ENCODE measurements at places on chromosomes 16 and 17. TPM values are rescaled to one million over a fixed set of nuclear protein-coding genes. Genes with fewer than 3 reads are reported as not detected.

Gene SEZ6
- not detected for total RNA-seq

Gene SCIMP
- not detected for total RNA-seq

Gene VMO1
- total RNA-seq = 1.00 TPM

Gene MYH13
- total RNA-seq = not detected

Gene KRT39
- not detected for total RNA-seq

Gene GJC1
- 6.5 TPM for total RNA-seq

Gene GRIN2A
- total RNA-seq = under 0.01 TPM

Gene AGRP
- total RNA-seq = not detected

Gene CLEC19A
- total RNA-seq = not detected

Gene FOXF1
- not detected for total RNA-seq

Gene SCARF1
- 0.43 TPM for total RNA-seq

Gene ERN2
- total RNA-seq = 1.6 TPM

Gene ARHGAP23
- total RNA-seq = 74.5 TPM

Gene RFWD3
- total RNA-seq = 20.9 TPM

Gene ASGR1
- total RNA-seq = 0.07 TPM

Gene IGSF6
- total RNA-seq = 0.07 TPM

Gene LRRC37A
- 1.4 TPM for total RNA-seq

Gene BORCS6
- 4.1 TPM for total RNA-seq

Gene NHLRC4
- 0.14 TPM for total RNA-seq

Gene ADORA2B
- total RNA-seq = 36.6 TPM

Gene METTL23
- 34.5 TPM for total RNA-seq

Gene CRHR1
- total RNA-seq = not detected

Gene RASD1
- 0.68 TPM for total RNA-seq

Gene KRT32
- total RNA-seq = not detected

Gene CES1
- 0.43 TPM for total RNA-seq

Gene NPIPB2
- total RNA-seq = 3.4 TPM

Gene RTN4RL1
- 0.34 TPM for total RNA-seq

All from nasal cavity respiratory epithelium epithelial cell of viscerocranial mucosa (primary cell).